ENCODE measurements at places on chromosomes 6 and 20.

- DNase-seq: no peak
Measured at GRCh38 chr6:85866758-85867401, 224.2 kb upstream of the SYNCRIP start.

- DNase-seq: no peak
Measured at GRCh38 chr6:132537977-132538376, at the start of gene TAAR9. TSS of gene TAAR9 (plus strand) at chr6:132538277. CDS start at chr6:132538290, 13 bp downstream.

DNA sequence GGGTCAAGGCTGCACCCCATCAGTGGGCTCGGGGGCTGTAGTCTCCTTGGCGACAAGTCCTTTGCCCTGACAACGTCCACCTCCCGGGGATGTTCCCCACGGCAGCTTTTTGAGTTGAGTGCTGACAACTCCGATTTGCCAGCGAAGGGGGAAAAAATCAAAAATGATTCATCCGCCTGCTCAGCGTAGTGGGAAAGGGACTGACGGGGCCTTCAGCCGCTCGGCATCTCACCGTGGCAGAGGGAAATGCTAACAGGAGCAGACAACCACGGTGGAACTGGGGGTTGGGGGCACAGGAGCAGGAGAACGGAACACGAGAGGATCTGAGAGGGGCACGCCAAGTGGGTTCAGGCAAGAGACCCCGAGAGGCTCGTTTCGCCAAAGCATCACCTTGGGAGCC, 173.7 kb downstream of the TFAP2C start:
- no peak for DNase-seq

- no peak for DNase-seq
Measured at GRCh38 chr20:39067526-39068216, 105.5 kb downstream of the DHX35 start.

DNA sequence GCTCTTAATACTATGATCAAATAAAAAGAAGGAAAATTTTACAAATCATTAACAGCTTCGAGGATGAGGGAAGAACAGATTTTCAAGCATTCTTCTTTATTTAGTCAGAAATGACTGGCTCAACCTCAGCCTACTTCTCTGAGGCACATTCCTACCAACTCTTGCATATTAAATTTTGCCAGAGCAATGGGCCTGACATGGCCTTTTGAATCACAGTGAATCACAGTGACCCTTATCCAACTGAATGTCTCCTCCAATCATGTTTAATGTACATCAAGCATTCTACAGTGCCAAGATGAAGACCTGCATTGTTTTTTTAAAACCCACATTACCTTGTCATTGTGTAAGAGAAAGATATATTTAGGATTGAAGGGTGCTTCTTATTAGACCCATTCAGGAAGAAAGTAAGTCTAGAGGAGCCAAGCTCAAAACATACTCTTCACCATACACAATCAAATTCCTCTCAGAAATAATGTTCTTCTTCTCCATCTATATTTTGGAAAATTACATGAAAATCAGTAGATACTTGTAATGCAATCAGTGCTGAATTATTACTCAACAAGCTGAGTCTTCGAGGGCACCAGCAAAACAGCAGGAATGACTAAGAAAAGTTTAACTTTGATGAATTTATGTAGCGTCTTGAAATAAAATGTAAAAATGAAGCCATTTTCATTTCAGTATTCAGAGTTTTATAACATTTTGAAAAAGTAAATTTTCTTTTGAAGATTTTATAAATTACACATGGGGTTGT, 44.1 kb upstream of the MOXD1 start:
- no peak for DNase-seq

GRCh38 chr6:150535818-150536220, 63.9 kb upstream of the PLEKHG1 start:
- no peak for DNase-seq

DNA sequence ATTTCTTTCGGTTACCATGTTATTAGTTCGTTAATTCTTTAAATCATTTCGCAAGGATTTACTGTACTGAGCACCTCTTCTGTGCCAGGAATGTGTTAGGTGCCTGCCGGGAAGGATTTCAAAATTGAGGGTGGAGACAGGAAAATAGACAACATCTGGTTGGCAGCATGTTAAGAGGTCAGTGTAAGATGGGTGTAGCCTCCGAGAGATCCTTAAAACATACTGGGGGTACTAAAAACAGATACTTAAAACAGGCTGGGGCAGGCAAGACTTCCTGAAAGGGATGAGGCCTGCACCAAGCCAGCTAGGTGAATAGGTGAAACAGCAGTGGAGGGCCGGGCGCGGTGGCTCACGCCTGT, 178.0 kb upstream of the SGK1 start:
- DNase-seq: no peak

GRCh38 chr6:54115966-54116365, 4.7 kb downstream of the MLIP start:
- no peak for DNase-seq

DNA sequence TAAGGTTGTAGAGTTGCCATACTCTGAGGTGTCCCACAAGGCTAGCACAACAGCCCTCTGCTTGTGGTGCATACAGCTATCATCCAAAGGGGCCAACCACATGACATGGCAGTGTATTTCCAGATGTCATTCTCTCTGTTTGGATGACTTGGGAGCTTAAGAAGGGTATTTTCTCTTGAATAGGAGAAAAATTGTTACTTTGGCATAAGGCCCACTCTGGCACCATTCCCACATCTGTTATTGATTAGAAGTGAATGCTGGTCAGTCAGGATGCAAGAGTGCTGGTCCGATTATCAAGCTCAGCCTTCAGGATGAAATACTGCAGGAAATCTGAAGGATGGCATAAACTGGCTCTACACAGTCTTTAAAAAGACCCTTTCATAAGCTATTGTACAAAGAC, 83.6 kb upstream of the C20orf144 start:
- DNase-seq: no peak

- DNase-seq: no peak
Measured at GRCh38 chr6:43707767-43708166, 20.2 kb upstream of the MRPS18A start.

DNA sequence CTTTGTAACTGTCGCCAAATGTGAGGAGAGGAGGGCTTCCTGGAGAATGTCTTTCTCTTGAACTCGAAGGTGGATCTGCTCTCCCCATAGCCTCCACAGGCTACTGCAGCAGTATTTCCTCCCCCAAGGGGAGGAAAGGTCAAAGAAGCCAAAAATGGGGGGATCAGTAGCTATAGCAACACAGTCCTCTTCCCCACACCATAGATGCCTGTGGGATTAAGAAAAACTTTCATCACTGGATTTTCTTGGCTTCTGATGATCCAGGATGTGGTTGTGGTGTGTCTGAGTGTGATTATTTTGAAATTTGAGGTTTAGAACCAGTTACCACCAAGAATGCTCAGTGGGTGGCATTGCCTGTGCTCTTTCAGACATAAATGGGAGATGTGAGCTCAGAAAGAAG, 140.1 kb upstream of the SPACA1 start:
- DNase-seq: no peak

- no peak for DNase-seq
Measured at GRCh38 chr6:3918469-3918868, 69.3 kb downstream of the FAM50B start.

- no peak for DNase-seq
Measured at GRCh38 chr6:13910443-13910842, 14.3 kb upstream of the RNF182 start.

- no peak for DNase-seq
Measured at GRCh38 chr6:56933650-56934049, 21.3 kb upstream of the BEND6 start.

DNA sequence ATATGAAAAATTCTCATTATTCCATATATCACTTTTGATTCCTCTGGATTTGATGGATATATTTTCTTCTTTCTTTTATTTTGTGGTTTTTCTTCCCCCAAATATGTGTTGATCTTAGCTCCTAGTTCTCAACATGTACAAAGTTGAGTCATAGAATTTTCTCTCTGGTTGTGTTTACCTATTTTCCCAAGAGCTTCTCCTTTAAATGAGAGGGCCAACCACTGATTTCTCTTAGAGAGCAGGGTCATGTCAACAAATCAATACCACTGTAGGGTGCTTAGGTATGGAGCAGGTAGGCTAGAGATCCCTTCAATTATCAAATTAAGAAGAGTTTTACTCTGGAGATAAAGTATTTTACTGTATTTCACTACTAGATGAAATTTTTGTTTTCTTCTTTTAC, 145.7 kb downstream of the BMP5 start:
- no peak for DNase-seq

GRCh38 chr6:118886641-118887040, 7.3 kb upstream of the ASF1A start:
- no peak for DNase-seq

DNA sequence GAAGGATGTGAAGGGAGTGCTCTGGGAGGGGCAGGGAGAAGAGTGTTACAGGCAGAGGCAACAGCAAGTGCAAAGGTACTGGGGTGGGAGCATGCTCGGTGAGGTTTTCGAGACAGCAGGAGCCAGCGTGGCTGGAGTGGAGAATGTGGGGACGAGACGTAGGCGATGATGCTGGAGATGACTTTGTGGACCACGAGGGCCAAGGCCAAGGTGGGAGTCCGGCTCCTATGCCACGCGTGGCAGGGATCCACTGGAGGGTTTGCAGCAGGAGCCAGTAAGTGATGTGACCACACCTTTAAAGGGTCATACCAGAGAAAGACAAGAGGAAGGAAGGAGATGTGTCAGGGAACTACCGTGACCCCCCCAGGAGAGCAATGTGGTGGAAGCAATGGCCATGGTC, 7.3 kb downstream of the PTGIS start:
- DNase-seq: no peak

DNA sequence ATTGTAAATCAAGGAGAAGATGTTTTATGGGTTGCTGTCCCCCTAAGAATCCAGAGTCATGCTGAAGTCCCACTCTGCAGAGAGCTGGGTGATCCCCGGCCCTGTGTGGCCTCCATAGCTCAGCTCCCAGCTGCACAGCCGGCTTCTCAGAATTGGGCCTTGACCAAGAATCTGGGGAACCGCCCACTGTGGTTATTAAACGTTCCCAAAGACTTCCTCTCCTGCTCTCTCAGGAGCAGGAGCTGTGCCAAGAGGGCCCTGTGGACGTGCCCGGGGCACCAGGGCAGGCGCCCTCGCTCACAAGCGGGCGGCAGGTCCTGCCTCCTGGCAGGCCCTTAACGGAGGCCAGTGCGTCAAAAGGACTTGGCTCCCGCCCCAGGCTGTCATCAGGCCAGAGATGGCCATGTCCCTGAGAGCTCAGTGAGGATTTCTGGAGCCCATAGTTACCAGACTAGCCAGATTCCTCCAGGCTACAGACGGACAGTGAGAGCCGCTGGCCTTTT, 30.4 kb downstream of the ZC3H12D start:
- no peak for DNase-seq

GRCh38 chr20:9415426-9415825, 99.0 kb upstream of the LAMP5 start:
- no peak for DNase-seq

GRCh38 chr20:60624066-60624465, 628.0 kb upstream of the CDH4 start:
- DNase-seq: no peak

GRCh38 chr20:53453076-53453475, 140.6 kb downstream of the ZNF217 start:
- DNase-seq: no peak

DNA sequence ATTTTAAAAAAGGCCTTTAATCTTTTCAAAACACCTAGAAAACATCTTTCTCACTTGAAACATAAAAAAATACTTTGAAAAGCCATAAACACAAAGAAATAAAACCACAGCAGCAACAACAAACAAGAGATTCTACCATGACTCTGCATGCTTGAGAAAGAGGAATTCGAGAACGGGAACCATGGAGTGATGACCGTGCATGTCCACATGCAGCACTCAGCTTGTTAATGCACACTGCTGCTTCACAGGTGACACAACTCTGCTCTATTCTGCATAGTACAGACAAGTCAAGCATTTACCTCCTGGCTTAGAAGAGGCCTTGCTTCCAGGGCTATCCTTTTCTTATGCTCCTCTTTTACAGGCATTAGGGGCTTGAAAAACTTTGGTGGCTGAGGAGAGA, 64.9 kb upstream of the NUP153 start:
- no peak for DNase-seq

DNA sequence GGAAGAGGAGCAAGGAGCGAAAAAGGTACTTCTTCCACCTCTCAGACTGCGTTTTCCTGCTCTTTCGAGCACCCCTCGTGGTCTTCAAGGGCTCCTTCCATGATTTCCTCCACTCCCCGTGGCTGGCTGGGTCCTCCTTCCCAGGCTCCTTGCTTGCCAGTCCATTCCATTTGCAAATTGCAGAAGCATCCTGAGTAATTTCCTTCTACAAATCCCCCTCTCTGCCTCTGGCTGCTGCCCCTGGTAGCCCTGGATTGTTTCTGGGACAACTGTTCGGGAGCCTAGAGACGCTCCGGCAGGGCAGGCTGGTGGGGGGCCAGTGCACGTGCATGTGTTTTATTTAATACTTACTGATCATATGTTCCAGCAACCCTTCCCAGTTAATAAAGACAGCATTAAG, 173.1 kb downstream of the ZMYND8 start:
- DNase-seq: no peak

GRCh38 chr6:89251170-89251569, 34.0 kb upstream of the GABRR1 start:
- no peak for DNase-seq
